Urinary bladder (tissue), 4 donors: ENCODE measurements at places on chromosomes 3 and 15. TPM values are rescaled to one million over a fixed set of nuclear protein-coding genes. Genes with fewer than 3 reads are reported as not detected.

P2RY12 gene
- polyA plus RNA-seq: 1.5 TPM

CNTN6 gene
- 0.03 TPM for polyA plus RNA-seq

PPP1R14D gene
- not detected for polyA plus RNA-seq

XCR1 gene
- polyA plus RNA-seq: 0.77 TPM

CHAC1 gene
- polyA plus RNA-seq: 1.8 TPM

DNAH12 gene
- 0.01 TPM for polyA plus RNA-seq

CCDC191 gene
- 3.1 TPM for polyA plus RNA-seq

CYP1A1 gene
- polyA plus RNA-seq: 7.3 TPM

SPATA12 gene
- 0.09 TPM for polyA plus RNA-seq

EEFSEC gene
- 18.5 TPM for polyA plus RNA-seq

SEMA6D gene
- polyA plus RNA-seq: 2.5 TPM

ATP13A5 gene
- polyA plus RNA-seq: not detected
